ENCODE measurements at places on chromosomes 7 and 10. TPM values are rescaled to one million over a fixed set of nuclear protein-coding genes. Genes with fewer than 3 reads are reported as not detected.

DNA sequence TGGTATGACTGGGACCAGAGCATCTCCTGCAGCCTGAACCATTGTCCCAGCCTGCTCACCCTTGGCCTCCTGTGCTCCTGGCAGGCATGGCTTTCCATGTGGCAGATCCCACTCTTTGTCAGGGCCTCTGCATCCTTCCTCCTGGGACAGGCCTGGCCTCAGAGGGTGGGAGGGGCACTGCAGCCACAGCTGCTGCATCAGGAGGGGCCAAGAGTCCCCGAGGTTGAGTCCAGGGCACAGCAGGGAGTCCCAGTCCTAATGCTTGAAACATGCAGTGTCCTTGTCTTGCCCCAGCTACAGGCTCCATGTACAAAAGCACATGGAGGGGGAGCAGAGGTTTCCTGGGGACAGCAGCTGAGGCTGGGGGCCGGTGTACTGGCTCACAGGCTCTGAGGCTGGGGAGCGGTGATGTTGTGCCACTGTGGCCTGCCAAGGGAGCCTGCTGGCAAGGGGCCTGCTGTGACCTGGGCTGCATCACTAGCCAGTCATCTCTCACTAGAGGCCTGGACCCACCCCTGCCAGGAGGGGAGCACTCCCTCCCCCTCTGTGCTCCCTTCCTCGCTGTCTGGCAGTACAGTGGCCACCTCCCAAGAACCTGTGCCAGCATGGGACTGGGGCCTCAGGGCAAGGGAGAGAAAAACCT, 144.8 kb downstream of the ZNF248 start:
- DNase-seq, result no peak

The SPDYE16 gene
- total RNA-seq, result not detected

DNA sequence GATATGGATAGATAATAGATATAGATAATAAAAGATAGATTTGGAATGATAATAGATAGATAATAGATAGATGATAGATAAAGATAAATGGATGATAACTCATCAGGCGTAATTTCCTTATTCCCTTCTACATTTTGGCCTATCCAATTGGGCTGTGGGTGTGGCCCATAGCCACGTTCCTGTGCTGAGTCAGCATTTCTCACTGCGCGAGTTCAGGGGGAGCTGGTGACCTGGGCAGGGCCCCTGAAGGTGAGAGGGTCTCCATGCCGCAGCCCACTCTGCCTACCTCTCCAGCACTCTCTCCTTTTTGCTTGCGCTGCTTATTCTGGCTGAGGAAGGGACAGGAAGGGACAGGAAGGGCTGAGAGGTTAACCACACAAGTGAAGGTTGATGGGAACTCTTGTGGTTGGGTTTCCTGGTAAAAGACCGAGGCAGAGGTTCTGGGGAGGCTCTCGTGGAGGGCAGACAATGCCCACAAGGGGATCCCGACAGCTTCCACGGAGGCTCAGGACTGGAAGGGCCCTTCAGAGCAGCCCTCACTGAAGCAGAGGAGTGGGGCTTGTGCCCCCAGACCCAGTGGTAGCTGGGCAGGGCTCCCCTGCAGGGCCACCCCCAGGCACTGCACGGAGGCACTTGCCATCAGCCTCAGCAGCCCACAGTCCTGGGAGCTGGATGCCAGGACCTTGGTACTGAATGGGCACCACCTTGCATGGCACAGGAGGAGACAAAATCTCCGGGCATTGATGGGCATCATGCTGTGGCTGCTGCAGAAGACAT, 247.3 kb upstream of the PITRM1 start:
- DNase-seq, result no peak

DNA sequence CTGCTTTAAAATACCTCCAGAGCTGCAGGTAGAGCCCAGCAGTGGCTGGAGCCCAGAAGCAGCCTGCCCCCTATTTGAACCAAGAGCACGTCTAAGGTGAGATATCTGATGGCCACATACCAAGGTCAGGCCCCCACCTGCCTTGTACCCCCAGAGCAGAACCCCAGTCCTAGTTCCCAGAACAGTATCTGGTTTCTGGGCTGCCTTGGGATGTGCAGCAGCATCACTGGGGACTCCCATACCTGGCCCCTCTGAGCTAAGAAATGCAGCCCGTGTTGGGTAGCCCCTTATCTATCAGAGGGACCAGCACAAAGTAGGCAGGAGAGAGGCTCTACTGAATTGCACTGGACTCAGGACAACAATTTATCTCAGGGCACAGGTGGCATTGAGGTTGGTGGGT, 8.9 kb downstream of the SFTPD start:
- DNase-seq, result no peak

GRCh38 chr10:116026315-116026714, 246.7 kb downstream of the GFRA1 start:
- no peak for DNase-seq

All from A673 (cell line).